ENCODE measurements at places on chromosomes 2 and 18.

GRCh38 chr2:38968021-38968420 is 78.3 kb downstream of the ARHGEF33 start:
- no peak for DNase-seq

DNA sequence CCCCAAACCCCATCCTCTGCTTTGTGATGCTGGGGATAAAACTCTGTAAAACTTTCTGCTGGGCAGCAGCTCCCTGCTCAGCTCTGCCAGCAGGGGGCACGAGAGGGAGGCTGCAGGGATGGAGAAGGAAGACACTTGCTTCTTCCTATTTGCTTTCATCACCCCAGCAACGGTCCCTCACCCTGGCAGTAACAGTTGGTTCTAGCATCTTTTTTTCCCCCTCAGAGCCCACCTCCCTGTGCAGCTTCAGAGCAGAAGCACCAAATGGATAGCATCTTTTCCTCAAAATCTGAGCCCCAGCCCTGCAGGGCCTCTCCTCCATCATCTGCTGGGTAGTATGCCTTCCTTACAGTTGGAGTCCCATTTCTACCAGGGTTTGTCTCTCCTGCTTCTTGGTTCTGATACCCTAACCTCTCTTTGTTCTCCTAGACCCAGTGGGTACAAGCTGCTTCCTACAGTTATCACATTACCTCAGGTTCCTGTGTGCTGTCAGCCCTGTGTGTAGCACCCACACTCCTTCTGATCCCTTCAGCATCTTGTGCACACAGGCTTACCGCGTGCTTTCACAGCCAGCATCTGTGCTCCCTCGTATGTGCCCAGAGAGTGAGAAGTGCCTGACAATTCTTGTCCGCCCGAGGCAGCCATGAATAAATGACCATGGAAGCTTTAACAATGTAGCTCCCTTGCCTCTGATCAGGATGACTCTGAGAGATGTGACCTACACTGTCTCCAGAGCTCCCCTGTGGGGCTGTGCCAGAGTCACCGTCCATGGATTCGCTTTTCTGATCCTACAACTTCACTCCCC is 14.5 kb downstream of the CKAP2L start:
- no peak for DNase-seq

GRCh38 chr2:119108186-119108585 is 50.4 kb downstream of the C1QL2 start:
- DNase-seq, result no peak

GRCh38 chr2:231378026-231378722 is 17.3 kb upstream of the B3GNT7 start:
- DNase-seq, result no peak
